Psoas muscle (tissue), 8 donors: ENCODE measurements at places on chromosomes 5 and 9. TPM values are rescaled to one million over a fixed set of nuclear protein-coding genes. Genes with fewer than 3 reads are reported as not detected.

GRCh38 chr5:139388198-139388821 is 1.4 kb downstream of the MZB1 start:
- no peak for DNase-seq
- no peaks in the 10 kb centered on the region for H3K27me3 ChIP-seq
- H3K4me1 ChIP-seq: peaks cover 41% of the 10 kb centered on the region

DNA sequence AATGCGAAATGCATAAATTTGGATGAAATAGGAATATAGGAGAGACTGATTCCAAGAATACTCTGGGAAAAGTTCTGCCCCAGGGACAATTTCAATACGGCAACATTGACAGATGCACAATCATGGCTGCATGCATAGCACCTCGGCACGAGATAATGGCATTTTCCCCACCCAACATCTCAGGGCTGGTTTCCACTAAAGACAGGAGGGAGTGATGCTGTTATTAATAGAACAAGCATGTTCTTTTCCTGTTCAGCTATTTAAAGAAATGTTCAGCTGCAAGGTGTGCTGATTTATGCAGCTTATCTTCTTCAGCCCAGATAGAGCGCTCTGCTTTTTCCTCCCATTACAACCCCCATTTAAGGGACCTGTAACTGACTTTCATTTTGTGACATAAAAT is 740.2 kb downstream of the TLR4 start:
- no peaks in the 10 kb centered on the region for H3K4me1 ChIP-seq
- no peak for DNase-seq
- H3K27ac ChIP-seq: no peak overlapping the region
- H3K27me3 ChIP-seq: no peaks in the 10 kb centered on the region

DNA sequence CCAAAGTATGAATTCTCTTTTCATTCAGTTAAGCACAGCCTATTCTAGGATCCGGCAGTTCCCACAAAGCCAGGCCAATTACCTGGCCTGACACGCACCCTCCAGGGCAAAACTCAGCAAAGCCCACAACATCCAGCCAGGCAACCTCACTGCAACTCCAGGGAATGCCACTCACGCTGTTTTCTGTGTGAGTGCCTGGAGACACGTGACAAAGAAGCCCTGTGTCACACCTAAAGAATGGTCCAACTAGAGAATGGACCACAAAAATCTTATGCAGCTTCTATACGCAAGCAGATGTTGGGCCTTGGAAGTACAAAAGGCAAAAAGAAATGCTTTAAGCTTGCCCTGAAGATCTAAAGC is 20.2 kb downstream of the RETREG1 start:
- no peaks in the 10 kb centered on the region for H3K36me3 ChIP-seq
- H3K4me1 ChIP-seq: peaks cover 7% of the 10 kb centered on the region
- no peak for DNase-seq
- H3K4me3 ChIP-seq: no peak overlapping the region

GRCh38 chr9:37271679-37272078 is 150.8 kb upstream of the GRHPR start:
- H3K4me3 ChIP-seq: no peak overlapping the region
- H3K27ac ChIP-seq: no peak overlapping the region
- H3K27me3 ChIP-seq: no peaks in the 10 kb centered on the region
- no peaks in the 10 kb centered on the region for H3K36me3 ChIP-seq

- no peaks in the 10 kb centered on the region for H3K27me3 ChIP-seq
- H3K4me1 ChIP-seq: no peaks in the 10 kb centered on the region
- H3K4me3 ChIP-seq: no peak overlapping the region
- H3K36me3 ChIP-seq: no peaks in the 10 kb centered on the region
Observed at GRCh38 chr9:110526426-110526825, 53.1 kb downstream of the SVEP1 start.

DNA sequence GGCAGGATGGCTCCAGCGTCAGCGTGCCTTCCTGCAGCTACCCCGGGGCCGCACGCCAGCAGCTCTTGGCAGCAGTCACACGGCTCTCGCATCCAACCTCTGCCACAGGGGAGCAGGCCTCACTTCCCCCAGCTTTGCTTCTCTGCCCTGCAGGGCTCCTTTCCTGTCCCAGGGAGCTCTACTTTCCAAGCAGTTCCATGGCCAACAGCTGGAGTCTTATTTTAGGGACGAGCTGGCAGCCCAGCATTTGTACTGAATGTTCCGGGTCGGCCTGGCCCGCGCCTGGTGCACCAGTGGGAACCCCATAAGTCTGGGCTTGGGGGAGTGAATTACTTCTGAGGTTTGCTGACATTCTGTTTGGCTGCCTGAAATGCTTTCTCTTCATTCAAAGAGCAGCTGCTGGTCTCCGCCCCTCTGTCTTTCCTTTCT is 34.6 kb downstream of the GADD45G start:
- peak overlapping the region; percentile 51 for H3K4me3 ChIP-seq
- H3K27ac ChIP-seq: peak overlapping the region; percentile 69
- peak; percentile 93 for DNase-seq
- peaks cover 52% of the 10 kb centered on the region for H3K4me1 ChIP-seq
- H3K36me3 ChIP-seq: no peaks in the 10 kb centered on the region
- H3K27me3 ChIP-seq: no peaks in the 10 kb centered on the region

- no peak for DNase-seq
- no peaks in the 10 kb centered on the region for H3K4me1 ChIP-seq
- no peak overlapping the region for H3K4me3 ChIP-seq
- H3K27ac ChIP-seq: no peak overlapping the region
Observed at GRCh38 chr5:165457859-165458481, 1952.6 kb downstream of the MAT2B start.

GRCh38 chr5:150057052-150057451 is 29.3 kb downstream of the CSF1R start:
- peak; percentile 46 for DNase-seq
- H3K27me3 ChIP-seq: no peaks in the 10 kb centered on the region
- H3K27ac ChIP-seq: no peak overlapping the region
- H3K4me3 ChIP-seq: no peak overlapping the region
- peaks cover 6% of the 10 kb centered on the region for H3K4me1 ChIP-seq

DNA sequence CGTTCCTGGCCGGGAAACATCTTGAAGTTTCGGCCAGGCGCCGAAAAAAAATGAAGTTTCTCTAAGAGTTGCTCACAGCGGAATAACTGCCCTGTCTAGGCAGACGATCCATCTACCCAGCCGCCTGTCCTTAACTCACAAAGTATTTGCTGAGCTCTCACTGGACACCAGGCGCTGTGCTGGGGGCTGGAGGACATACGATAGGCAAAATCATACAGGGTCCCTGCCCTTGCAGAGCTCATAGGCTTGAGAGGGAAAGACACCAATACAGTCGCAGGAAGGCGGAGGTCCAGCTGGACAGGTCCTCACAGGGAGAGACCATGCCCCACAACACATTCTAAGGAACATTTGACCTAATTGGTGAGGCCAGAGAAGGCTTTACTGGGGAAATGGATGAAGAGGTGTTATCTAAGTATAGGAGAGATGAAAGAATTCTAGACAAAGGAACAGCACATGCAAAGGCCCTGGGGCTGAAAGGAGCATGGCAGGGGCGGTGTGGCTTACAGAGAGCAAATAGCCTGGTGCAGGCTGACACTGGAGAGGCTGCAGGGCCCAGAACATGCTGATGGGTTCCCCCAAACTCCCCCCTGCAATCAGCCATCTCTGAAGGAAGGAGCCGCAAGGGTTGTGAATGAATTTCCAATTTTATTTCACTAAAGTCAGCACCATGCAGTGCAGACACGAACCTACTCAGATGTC is 2.0 kb upstream of the MXD3 start:
- H3K4me3 ChIP-seq: no peak overlapping the region
- no peak overlapping the region for H3K27ac ChIP-seq
- H3K27me3 ChIP-seq: no peaks in the 10 kb centered on the region
- peaks cover 5% of the 10 kb centered on the region for H3K36me3 ChIP-seq

DNA sequence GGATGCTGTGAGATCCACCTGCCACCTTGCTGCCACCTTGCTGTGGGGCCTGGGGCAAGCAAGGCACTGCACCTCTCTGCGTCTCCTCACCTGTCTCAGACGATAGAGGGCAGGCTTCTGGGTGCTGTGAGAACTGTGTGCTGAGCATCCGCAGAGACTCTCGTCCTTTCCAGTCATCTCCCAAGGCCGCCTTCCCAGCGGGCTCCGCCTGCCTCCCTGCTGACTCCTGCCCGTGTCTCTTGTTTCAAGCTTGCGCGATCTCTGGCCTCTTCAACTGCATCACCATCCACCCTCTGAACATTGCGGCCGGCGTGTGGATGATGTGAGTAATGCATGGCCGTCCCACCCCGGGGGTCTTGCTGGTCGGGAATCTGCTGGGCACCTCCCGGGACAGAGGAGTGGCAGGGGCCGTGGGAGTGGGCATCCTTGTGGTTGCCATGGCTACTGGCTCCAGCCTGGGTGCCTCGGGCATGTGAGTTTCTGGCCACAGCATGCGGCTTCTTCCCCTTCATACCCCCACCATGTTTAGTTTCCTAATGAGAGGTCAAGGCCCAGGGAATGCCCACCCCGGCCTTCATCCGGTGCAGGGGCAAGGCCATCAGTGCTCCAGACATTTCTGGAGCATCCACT is 3.6 kb downstream of the CACFD1 start:
- H3K4me1 ChIP-seq: peaks cover 17% of the 10 kb centered on the region
- no peak for DNase-seq
- no peak overlapping the region for H3K4me3 ChIP-seq
- H3K27ac ChIP-seq: no peak overlapping the region
- H3K27me3 ChIP-seq: no peaks in the 10 kb centered on the region

DNA sequence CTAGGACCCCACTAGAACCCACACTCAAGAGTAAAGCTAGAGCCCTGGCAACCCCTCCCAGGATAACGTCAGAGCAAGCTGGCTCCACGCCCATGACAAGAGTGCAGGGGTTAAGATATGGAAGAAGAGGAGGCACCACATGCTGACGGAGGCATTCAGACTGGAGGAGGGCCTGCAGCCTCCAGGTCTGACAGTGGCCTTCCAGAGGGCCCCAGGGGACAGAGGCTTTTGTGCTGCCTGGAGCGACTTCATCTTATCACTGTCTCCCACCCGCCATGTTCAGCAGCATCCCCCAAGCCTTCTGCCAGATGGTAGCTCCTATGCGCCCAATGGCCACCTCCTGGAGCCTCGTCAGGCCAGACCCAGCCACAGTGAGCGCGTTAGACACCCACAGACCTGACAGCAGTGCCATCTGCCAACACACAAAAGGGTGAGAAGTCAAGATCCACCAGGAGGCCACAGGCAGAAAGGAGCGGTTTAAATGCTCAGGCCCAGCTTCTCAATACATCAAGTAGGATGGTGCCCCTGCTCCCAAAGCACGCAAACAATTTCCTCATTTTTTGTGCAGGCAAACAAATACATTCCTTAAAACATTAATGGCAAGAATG is 65.8 kb downstream of the C5orf15 start:
- no peak for DNase-seq
- no peak overlapping the region for H3K27ac ChIP-seq
- no peaks in the 10 kb centered on the region for H3K4me1 ChIP-seq
- H3K27me3 ChIP-seq: no peaks in the 10 kb centered on the region
- no peaks in the 10 kb centered on the region for H3K36me3 ChIP-seq

DNA sequence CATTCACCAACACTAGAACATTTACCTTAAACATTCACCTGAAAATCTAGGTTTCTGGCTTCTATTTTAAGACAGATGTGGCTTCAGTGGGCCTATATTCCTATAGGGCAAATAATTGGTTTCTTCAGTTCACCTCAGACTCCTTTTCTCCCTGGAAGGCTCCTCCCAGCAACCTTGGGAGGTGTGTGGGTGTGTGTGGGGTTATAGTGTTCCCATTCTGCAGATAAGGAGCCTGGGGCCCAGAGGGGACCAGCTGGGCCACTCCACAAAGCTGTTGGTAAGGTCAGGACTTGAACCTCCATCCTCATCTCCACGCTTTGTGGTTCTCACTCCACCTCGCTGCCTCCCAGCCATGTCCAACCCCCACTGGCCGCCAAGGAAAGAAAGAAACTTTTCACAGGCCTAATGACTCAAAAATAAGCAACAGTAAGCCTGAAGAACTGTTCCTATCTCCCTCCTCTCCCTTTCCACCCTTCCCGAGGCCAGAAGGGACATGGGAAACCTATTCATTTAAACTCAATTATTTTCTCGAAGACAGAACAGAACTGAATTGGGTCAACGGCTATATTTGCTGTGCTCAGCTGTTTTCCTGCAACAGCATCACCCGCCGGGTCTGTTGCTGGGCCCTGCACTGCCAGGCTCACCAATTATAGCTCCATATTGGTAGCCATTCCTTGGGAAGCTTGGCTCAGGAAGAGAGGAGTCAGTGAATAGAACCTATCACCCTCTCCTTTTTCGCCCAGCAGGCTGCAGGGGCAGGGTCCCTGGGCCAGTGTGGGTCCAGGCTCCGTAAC is 78.5 kb downstream of the DAB2IP start:
- DNase-seq: no peak
- H3K27ac ChIP-seq: no peak overlapping the region
- peaks cover 89% of the 10 kb centered on the region for H3K4me1 ChIP-seq
- H3K36me3 ChIP-seq: no peaks in the 10 kb centered on the region

DNA sequence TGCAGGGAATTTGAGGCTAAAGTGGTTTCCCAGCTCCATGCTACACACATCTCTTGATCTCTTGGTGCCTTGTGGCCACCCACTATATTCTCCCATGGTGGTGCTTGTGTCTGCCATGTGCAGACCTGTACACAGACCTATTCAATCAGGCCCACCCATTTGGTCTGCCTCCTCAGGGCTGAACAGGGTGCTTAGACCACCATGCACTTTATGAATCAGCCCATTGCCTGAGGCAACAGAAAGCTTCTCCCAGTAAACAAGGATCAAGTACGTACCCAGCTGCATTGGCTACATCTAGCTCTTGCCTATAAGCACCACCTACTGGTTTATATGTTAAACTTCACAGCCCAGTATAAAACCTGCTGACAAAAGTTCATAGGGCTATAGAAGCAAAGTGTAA is 664.3 kb upstream of the EDIL3 start:
- no peak overlapping the region for H3K4me3 ChIP-seq
- no peaks in the 10 kb centered on the region for H3K4me1 ChIP-seq
- no peak overlapping the region for H3K27ac ChIP-seq
- no peak for DNase-seq
- H3K36me3 ChIP-seq: no peaks in the 10 kb centered on the region

C5orf46 gene
- total RNA-seq: not detected

S1PR3 gene
- total RNA-seq: 4.7 TPM

LRRC26 gene
- not detected for total RNA-seq

PCDHGB1 gene
- 1.5 TPM for total RNA-seq

NMUR2 gene
- not detected for total RNA-seq

GRIA1 gene
- 0.28 TPM for total RNA-seq

NTRK2 gene
- total RNA-seq: 1.5 TPM

STPG3 gene
- total RNA-seq: not detected
